ENCODE measurements at places on chromosomes 4 and X.

GRCh38 chr4:23875317-23875716 lies 14.5 kb downstream of the PPARGC1A start:
- no peak for DNase-seq

DNA sequence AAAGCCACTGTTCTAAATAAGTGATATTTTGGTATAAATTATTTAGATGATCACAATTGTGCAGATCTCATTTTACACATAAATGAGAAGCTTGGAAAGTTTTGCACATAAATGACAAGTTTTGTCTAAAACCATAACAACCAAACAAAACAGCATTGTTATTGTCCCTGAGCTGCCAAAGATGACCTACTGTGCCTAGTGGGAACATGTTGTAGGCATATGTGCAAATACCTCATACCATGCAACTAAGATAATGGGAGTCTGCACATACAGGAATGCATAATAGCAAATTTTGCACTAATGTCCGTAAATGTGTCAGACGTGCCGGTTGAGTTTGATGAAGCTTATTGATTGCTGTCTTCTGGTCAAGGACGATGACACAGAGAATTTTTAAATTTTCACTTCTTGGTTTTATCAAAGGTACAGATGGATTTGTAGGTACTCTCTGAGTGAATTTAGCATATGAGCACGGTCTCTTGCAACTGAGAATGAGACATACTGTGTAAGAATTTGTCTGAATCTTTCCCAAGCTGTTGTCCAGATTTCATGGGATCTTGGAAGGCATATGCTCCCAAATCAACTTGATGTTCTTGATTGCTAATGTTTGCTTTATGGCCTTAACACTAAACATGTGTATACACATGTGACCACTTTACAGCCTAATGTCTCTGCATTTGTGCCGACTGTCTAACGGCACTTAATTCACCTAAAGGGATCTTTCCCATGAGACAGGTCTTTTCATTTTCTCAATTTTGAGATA lies 1133.5 kb downstream of the FAT4 start:
- no peak for DNase-seq

DNA sequence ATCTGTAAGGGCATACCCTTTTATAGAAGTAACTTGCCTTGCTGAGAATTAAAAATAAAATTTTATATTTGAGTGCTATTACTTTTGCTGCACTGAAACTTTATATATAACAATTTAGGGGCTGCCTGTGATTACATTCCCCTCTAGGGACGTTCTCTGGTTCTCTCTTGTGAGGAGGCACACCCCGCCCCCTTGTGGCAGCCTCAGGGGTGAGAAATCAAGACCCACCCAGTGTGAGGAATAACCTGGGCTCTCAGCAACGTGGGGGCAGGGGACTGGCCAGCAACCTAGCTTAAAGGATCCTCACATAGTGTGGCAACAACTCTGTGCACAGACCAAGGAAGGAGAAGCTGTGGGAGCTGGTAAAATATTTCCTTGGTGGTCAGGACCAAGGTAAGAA lies 43.7 kb downstream of the MAGEA9 start:
- DNase-seq = peak; percentile 24

GRCh38 chr4:15012017-15012788 lies 9.9 kb downstream of the CPEB2 start:
- DNase-seq = no peak

- DNase-seq = no peak
Observed at GRCh38 chr4:167234316-167234881, at the start of gene SPOCK3. SPOCK3 (minus strand) TSS chr4:167234494.

- no peak for DNase-seq
Observed at GRCh38 chr4:4689694-4690440, 148.0 kb upstream of the STX18 start.

- DNase-seq = no peak
Observed at GRCh38 chr4:188439641-188440311, 300.5 kb downstream of the TRIML1 start.

DNA sequence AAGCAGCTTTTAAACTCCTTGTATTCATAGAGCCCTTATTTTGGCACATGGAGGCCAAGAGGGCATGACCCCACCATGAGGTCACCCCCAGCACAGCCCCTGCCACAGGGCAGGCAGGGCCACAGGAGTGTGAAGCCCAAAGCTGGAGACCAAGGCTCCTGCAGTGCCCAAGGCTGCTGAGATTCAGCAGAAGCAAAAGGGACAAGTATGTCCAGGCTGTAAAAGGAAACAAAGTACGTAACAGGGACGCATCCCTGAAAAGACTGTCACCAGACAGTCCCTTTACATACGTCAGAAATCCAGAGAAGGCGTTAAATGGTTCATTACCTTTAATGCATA lies 18.9 kb downstream of the GAK start:
- DNase-seq = no peak

DNA sequence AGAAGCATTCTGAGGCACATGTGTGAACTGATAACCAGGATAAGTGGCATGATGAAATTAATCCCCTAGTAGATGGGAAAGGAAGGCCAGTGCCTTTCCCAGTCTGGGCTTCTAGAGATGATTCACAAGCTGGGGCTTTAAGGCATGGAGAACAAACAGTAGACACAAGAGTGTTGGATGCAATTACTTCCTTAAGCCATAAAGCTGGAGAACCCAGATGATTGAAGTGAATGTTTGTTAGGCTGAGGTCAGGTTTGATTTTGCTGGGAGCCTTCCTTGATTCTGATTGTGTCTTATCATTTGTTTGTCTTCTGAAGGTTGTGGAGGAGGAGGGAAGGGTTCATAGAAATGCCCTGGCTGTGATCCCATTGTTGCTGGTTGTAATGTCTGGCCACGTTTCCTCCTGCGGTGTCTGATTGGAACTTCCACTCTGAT lies 125.2 kb downstream of the NHS start:
- no peak for DNase-seq

- DNase-seq = no peak
Observed at GRCh38 chr4:4750187-4750586, 109.3 kb upstream of the MSX1 start.

- no peak for DNase-seq
Observed at GRCh38 chr4:176760471-176760870, 32.3 kb downstream of the VEGFC start.

- no peak for DNase-seq
Observed at GRCh38 chr4:76265631-76266218, 14.2 kb downstream of the FAM47E start.

- no peak for DNase-seq
Observed at GRCh38 chrX:68941385-68941952, 112.6 kb downstream of the EFNB1 start.

DNA sequence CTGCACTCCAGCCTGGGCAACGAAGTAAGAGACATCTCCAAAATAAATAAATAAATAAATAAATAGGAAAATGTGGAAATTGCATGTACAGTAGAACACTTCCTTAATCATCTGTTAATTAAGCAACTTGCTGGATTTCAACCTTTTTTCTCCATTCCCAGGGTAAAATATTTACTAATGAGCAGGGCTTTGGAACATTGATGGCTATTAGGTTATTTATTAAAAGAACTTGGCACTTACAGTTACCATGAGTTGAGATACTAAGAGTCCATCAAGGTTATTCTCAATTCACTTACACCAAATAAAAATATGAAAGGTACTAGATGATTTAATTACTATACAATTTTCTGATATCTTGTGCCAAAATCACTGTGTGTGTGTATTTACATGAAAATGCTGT lies 607.1 kb downstream of the PCDH18 start:
- DNase-seq = no peak

DNA sequence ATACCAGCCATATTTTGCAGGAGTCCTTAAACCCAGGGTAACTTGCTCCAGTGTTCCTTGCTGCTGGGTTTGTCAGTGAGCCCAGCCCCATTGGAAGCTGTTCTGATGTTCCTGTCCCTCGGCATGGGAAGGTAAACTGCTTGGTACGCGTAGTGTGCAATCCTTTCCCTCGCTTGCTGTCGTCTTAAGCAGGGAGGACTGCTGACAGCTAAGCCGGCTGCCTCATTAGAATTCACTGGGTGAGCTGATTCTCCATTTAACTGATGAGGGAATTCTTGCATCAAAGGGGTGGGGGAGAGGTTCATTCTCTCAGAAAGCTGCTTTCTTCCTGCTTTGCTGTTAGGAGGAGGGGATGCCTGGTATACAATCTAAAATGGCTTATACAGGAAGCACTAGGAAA lies 164.6 kb downstream of the MID1IP1 start:
- DNase-seq = no peak

- no peak for DNase-seq
Observed at GRCh38 chrX:72308566-72309296, 3.0 kb upstream of the CITED1 start.

DNA sequence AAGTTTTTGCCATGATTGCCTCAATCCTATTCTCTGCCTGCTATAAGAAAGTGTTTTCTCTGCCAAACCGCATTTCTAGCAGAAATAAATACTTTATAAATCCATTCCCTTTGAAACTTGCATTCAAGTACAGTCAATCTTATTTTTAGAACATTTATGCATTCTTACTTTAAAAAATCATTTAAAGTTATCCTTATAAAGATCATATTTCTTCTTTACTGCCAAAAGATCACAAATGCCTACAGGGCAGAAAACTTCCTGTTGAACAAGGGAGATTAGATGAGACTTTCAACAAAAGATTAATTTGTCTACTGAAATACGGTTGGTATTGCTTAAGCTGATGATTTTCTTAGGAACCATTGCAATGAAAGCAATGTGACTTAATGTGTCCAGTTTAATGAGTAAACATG lies 207.2 kb upstream of the SLIT2 start:
- no peak for DNase-seq

GRCh38 chr4:182056866-182057265 lies 186.3 kb upstream of the TENM3 start:
- DNase-seq = no peak

- no peak for DNase-seq
Observed at GRCh38 chr4:7530932-7531639, 96.4 kb upstream of the PSAPL1 start.

GRCh38 chrX:40248822-40249221 lies 151.1 kb upstream of the BCOR start:
- no peak for DNase-seq

GRCh38 chr4:74365761-74366160 lies 816 bp downstream of the EREG start:
- DNase-seq = no peak

GRCh38 chr4:48035952-48036351 lies 19.4 kb downstream of the NIPAL1 start:
- DNase-seq = no peak

- DNase-seq = no peak
Observed at GRCh38 chr4:103664436-103665075, 55.2 kb downstream of the TACR3 start.

DNA sequence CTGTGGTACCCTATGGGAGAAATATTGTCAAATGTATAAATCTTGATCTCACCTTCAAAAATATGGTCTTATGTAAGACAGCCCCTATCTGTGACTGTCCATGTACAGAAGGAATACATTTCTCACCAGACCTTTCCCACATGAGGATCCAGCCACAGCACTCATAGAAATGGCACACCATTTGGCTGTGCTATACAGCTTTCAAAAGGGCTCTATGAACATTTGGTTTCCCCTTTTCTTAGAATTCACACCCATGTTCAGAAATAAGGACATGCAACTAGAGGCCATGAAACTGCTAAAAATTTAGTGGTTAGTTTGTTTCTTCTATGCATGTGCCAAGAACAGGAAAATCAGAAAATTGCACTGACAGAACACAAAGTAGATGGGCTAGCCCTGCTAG lies 62.7 kb downstream of the ANTXR2 start:
- no peak for DNase-seq

DNA sequence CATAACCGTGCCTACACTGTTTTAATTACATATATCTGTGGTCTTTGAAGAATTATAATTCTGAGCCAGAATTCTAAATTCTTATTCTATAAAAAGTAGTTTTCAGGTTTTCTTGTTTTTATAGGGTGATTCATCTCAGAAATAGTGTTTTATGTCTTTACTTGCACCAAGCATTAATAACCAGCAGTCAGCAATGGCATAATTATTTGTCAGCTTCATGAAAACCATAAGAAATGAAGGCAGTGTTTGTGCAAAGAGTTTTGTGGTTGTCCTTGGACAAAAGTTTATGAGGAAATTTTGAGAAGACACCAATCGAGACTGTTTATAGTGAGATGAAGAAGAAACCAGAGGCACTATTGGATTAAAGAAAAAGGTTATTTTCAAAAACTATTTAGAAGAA lies 37.2 kb downstream of the EDNRA start:
- DNase-seq = no peak

- no peak for DNase-seq
Observed at GRCh38 chr4:121373841-121374240, 7.0 kb downstream of the QRFPR start.

DNA sequence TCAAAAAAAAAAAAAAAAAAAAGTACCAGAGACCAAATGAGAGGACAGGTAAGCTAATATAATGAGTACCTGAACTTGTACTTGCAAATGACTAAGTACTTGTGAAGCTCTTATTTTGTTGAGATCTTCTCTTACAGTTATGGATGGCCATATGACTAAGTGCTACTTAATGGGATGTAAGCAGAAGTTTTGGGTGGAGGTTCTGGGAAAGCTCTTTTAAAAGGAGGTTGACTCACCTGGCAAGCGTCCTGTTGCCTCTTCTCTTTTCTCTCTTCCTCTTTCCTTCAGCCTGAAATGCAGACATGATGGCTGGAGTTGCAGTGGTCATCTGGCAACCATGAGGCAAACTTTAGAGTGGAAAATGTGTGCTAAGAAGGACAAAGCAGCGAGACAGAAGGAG lies 36.9 kb upstream of the MED14 start:
- no peak for DNase-seq

GRCh38 chrX:111259559-111259958 lies 10.7 kb downstream of the CAPN6 start:
- no peak for DNase-seq

- no peak for DNase-seq
Observed at GRCh38 chr4:78781924-78782323, 5.8 kb downstream of the BMP2K start.

DNA sequence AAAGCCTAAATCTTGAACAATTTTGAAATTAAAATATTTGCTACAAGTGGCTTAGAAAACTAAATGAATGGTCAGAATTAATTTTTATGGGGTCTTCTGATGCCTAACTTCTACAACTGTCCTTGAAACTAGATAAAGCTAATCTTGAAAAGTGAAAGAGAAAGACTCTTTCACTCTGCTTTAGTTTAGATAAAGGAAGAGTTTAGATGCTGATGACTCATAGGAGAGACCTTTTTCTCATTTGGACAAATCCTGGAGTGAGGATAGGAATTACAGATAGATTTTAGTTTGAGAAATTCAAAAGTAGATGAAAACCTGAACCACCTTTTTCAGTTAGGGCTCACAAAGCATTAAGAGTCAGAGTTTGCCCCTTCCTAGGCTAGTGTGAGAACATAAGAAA lies 342.3 kb upstream of the GRID2 start:
- no peak for DNase-seq
